Stimulated activated CD4-positive, alpha-beta T cell treated with anti-CD3 and anti-CD28 coated beads, Interleukin-15, amount 100 ng/mL, for 1 hour (primary cell): ENCODE measurements at places on chromosomes 12 and 14.

DNA sequence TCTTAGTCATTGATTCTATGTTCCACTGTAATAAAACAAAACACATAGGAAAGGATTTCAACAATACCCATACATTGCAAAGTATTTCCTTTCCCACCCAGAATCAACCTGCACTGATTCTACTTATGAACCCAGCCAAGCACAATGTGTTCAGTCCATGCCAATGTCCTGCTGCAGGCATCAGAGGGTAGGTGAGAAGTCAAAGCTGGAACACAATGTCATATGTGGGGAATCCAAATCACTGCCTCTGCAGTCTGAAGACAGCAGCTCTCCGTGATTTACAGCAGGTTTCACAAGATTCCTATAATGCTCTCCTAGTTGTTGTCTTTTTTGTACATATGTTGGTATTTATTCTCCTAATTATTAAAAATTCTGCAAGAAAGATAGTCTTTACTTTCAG lies 25.7 kb downstream of the ITPR2 start:
- no peak for DNase-seq

GRCh38 chr14:22980672-22981089 lies 1.7 kb downstream of the AJUBA start:
- no peak for DNase-seq

DNA sequence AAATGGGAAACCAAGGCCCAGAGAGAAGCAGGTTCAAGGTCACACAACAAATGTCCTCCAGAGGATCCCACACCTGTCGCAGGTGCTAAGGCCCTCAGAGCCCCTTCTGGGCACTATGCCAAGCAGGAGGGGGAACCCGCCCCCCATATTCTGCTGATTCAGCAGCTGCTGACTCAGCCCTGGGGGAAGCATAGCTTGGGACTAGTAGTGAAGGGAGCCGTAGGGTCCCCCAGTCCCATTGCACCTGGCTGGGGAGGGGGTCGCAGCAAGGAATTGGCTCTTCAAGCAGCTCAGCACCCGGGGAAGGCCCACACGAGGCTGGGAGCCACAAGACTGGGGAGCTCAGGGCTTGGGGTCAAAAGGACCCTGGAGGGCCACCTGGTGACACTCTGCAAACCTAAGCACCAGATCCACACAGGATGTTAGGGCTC lies 1.0 kb downstream of the RASAL1 start:
- DNase-seq: no peak

DNA sequence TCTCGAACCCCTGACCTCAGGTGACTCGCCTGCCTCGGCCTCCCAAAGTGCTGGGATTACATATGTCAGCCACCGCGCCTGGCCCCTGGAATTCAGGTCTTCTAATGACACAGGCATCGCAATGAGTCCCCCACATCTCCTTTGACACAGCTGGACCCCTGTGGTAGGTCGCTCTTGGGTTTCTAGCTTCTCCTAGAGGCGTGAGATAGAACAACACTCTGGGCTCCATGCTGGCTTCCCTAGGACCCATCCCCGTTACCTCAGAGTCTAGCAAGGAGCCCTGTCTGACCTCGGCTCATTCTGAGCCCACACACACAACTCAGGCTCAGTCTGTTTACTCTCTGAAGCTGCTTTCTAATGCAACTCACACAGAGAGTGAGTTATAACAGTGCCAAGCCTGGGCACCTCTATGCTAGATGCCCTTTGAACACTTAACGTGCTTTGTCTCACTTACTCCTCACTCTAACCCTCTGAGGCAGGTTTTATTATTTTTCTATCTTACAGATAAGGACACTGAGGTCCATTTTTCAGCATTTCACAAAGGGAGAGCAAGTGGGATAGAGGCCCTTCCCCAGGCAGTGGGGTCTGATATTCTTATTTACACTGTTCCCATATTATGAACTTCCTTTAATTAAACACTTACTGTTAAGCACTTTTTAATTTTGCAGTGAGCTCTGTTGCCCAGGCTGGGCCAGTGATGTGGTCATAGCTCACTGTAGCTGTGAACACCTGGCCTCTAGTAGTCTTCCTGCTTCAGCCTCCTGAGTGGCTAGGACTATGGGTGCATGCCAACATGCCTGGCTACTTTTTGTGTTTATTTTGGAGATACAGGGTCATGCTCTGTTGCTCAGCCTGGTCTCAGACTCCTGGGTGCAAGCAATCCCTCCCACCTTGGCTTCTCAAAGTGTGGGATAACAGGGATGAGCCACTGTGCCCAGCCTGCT lies 40.6 kb upstream of the RBM19 start:
- DNase-seq: no peak

DNA sequence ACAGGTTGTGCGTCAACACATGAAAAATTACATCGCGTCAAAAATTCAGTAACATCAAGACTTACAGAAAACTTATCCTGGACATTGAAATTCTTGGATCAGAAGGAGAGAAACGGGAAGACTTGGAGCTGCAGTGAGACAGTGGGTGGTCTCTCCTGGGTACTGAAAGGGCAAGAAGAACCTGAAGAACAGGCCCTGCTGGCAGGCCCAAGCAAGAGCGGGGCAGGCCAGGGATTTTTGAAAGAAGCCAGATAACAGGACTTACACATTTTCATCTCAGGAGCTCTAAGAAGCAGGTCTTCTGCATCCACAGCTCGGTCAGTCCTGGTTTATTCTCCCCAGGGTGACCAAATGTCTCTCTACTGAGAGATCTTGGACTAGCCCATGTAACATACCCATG lies 466.5 kb upstream of the SOX5 start:
- no peak for DNase-seq
